Activated CD4-positive, alpha-beta T cell treated with anti-CD3 and anti-CD28 coated beads, Interleukin-2, amount 10 ng/mL, durations not matched to agents 7 days and 5 days (primary cell): ENCODE measurements at places on chromosomes 1 and 21.

DNA sequence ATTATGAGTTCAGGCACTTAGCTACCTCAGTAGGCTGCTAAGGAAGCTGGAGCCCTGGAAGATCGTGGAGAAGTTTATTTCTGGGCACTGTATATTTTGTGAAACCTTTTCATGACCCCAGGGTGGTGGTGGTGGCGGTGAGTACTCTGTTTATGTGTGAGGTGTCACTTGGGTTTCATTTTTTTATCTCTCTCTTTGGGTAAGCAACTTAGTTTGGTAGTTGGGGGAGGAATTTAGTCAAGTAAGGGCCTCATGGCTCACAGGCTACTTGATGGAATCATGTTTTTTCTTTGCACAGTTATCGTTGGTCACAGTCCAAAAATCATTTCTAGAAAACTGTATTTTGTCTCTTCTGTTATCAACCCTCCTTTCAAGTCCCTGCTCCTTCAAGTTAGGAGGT lies 33.9 kb downstream of the C1orf141 start:
- no peak for DNase-seq

DNA sequence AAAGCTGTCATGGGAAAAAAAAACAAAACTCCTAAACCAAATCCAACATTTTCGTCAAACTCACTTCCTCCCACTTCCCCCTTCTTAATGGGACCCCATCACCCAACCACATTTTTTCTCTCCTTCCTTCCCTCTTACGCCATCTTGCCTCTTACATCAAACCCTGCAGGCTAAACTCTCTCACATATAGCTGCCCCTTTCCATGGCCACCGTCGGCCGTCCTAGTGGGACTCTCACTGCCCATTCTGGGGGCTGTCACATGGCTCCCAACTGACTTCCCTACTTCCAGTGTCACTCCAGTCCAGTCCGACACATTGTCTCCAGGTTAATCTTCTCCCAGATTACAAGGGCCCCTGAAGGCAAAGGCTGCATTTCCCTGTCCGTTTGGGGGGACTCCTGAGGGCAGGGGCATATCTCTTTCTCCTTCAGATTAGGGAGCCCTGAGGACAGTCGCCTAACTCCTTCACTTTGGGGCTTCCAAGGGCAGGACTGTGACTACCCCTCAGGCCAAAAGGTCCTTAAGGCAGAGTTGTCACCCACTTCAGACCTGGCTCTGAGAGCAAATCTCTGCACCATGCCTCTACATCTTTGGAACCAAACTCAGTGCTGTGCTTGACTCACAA lies 658 bp downstream of the UBXN11 start:
- DNase-seq = no peak

DNA sequence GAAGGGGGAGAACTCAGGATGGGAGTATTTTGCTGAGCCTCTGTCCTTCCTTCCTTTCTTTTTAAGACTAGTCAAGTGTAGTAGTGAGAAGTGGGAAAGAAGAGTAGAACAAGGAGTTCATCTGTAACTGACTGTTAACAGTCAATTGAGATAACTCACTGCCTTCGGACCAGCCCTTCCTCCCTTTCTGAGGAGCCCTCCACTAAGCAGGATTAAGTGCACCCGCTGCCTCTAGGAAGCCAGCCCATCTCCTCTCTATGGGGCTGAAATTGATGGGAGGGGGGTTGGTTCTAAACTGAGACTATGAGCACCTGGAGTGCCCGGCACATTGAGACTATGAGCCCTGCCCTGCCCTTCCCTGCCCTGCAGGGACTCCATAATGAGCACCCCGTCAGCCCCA lies 72.7 kb upstream of the TINAGL1 start:
- no peak for DNase-seq

DNA sequence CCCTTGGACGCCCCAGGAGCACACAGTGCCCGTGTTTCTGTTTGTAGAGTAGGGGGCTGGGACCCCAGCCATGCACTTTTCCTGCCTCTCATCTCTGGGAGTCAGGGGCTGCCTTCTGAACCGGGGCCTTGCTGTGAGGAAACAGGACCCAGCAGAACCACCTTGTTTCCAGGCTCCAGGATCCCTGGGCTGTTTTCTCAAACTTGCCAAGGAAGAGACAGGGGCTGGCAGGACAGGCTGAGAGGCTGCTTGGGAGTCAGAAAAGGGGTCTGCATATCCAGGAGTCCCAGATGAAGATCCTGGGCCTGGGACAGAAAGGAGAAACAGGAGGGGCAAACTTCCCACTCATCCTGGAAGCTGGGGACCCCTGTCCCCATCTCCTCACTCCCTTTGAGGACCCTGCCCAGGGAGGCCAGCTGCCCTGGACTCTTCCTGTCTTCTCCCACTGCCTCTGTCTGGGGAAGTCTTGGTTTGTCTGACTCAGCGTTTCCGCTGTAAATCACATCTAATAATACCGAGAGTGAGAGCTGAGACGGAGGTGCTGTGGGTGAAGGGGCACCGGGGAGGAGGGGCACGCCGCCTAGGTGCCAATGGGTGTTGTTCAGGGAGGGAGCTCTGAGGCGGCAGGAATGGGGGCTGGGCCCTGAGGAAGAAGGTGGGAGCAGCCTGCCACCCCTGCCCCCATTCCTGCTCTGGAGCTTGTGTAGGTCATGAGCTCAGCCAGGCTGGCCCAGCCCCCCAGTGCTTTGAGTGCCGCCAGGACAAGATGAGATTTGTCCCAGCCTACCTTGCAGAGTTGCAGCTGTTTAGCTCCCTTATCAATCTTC lies 16.7 kb downstream of the POU3F1 start:
- DNase-seq = peak; percentile 57

DNA sequence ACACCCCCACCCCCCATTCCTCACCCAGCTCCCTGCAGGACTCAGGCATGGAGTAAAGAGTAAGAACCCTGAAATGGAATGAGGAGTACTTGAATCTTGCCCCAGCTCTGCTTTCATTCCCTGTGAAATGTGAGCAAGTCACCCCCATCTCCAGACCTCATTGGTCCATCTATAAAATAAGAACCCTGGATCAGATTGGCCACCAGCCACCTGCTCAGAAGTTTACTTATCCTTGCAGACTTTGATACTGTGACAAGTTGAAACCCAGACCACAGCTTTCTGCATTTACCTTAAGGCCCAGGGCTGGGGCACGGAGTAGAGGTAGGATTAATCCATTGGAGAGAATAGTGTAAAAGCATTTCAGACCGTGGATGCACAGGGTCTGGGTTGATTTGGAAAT lies 2.2 kb downstream of the KISS1 start:
- DNase-seq = no peak

DNA sequence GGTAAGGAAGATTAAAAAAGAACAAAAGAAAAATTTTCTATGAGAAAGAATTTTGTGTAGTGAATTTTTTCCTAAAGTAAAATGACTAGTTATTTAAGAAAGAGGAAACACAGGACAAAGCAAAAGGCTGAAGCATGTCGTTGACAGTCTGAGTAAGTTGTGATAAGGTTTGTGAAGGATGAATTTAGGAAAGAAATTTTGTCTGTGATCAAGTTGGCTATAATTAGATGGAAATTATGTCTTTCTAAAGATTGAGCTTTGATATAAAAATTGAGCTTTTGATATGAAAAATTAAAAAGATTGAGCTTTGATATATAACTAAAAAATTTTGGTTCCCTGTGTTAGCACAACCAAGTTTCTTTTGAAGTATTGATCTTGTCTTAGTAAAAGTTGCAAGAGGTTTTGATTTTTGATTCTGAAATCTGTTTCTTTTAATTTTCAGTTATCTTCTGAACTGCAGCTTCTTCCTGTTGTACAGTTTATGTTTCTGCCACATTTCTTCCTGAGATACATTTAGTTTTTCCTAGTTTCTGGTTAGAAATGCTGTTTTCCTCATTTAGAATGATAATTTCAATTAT lies 101.7 kb upstream of the KIAA0040 start:
- DNase-seq = no peak

GRCh38 chr1:183138301-183138700 lies 47.8 kb upstream of the LAMC2 start:
- no peak for DNase-seq

GRCh38 chr1:159854116-159854692 lies 8.3 kb downstream of the VSIG8 start:
- no peak for DNase-seq
